ENCODE measurements at places on chromosomes 4 and X.
A peak's percentile ranks its signal among the peaks of the same experiment; 100 is the strongest.

DNA sequence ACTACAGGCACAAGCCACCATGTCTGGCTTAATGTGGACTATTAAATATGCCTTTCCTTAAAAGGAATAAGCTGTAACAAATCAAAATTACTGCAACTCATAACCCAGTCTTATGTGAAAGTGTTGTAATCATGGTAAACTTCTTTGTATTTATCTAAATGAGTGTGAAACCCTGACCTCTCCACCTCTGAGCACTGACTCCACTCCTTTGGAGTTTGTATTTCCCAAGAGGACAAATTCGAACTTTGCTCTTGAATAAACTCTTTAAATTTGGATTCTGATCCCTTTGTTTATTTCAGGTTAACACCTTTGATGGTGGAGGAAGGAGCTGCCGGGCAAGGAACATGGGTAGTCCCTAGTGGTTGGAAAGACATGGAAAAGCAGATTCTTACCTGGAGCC is 48.3 kb upstream of the FAM9A start:
- DNase-seq: no peak

DNA sequence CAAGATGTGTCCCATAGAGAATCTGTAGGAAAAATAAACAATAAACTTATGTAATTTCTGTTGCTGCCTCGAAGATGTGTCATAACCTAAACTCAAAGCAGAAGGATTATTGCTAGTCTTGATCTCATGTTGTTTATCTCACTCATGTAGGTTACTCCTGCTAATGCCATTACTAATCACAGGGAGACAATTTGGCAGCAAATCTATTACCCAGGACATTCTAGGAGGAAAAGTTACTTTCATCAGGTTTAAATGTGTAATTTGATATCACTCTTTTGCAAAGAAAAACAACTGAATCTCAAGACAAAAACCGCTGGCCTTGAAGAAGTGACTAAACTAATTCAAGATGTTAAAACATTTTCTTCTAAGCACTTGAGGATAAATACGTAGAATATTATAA is 34.0 kb downstream of the LDOC1 start:
- no peak for DNase-seq

GRCh38 chr4:31236639-31237173 is 516.5 kb downstream of the PCDH7 start:
- peak; percentile 77 for DNase-seq

- no peak for DNase-seq
Observed at GRCh38 chrX:144601010-144601409, 646.3 kb upstream of the SPANXN1 start.

DNA sequence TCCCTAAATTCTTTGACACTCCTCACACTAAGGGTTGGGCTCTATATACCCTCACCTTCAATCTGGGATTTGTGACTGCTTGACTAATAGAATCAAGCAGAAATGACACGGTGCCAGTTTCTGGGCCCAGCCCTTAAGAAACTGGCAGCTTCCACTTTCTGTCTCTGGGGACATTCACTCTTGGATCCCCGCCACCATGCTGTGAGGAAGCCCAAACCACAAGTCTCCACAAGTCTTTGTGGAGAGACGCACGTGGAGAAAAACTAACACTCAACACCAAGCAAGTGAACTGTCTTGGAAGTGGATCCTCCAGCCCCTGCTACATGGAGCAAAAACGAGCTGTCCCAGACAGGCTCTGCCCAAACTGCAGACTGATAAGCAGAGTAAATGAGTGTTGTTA is 1.1 kb upstream of the EDNRA start:
- no peak for DNase-seq

DNA sequence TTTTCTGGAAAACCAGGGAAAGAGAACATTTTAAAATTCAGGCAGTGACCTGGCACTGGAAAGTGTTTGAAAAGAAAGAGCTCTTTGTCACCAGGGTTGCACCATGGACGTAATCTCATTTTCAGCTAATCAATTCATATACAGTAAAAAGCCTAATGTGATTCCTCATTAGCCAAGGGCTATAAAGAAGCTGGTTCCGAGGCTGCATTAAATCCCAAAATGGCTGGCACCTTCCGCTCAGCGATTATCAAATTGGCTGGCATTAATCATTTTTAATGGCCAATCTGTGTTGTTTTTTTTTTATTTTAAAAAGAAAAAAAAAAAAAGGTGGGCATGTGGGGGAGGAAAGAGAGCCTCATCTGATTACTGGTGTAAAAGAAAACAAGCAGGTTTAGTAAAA is 341.4 kb downstream of the RAB28 start:
- DNase-seq: no peak

Measured in HCT116 (cell line).